ENCODE measurements at places on chromosomes 16 and 17.

DNA sequence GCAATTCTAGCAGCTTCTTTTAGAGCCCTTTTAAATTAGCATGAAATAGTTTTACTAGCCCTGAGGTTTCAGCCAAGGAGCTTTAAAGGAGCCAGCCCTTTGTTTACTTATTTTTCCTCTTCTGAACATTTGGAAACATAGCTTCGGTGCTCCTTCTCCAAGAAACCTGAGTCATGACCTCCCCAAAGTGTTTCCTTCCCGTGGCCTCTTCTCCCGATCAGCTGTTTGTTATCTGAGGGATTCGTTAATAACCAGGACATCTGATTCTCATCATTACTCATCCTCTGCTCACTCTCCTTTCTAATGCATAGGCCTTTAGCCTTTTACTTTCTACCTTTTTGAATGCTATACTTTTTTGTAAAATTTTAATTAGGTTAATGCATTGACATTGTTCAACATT, 204.5 kb downstream of the WWOX start:
- DNase-seq: no peak

GRCh38 chr16:9308850-9309249, 217.4 kb downstream of the HAPSTR1 start:
- no peak for DNase-seq

- DNase-seq: no peak
These were observed 91.7 kb downstream of the DNAH17 start for GRCh38 chr17:78485290-78486168.

GRCh38 chr16:10833271-10833670, 14.7 kb upstream of the TVP23A start:
- DNase-seq: no peak

DNA sequence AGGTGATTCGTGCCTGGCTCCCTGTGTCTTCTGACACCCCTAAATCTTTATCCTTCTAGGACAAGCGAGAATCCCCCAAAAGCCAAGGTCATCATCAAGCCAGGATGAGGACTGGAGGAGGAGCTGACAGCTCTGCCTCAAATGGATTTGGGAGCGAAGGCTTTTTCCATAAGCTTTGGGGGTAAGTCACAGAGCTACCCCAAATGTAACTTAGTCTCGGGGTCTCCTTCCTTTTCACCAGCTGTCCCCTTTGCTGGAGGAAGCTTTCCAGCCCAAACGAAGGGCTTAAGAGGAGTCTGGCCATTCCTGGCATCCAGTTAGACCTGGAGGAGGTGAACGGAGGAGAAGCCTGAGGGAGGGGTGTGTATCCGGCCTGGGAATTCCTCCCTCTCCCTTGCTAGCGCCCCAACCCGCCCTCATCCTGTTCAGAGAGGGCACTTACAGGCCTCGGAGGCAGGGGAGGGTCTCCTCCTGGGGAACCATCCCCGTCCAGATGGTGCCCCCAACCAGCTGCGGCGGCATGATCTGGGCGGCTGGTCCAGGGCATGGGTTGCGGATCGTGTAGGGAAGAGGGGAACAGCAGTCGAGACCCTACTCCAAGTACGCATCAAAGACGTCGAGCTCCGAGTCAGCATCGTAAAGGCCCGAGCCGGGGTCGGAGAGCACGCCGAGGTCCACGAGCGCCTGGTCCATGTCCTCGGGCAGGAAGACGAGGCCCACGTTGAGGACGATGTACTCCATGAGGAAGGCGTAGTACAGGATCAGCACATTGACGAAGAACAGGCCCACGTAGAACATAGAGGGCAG, 938 bp downstream of the DEXI start:
- DNase-seq: no peak

DNA sequence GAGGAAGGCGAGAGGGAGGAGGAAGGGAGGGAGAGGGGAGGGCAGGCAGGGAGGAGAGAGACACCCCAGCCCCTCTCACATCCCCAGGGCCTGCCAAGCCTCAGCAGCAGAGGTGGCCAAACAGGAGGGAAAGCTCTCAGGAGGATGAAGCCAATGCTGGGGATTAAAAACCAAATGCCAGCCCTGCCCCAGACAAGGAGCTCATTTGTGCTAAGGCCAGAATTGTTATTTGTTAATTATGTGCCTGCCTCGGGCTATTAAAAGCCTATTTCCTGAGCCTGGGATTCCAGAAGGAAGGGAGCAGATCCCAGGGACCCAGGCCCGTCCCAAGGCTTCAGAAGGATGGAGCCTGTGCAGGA, 27.9 kb upstream of the GINS2 start:
- no peak for DNase-seq

Measured in stimulated activated CD8-positive, alpha-beta memory T cell treated with anti-CD3 and anti-CD28 coated beads, Interleukin-2, amount 100 ng/mL, for 1 hour (primary cell).